ENCODE measurements at places on chromosomes 16 and 17.
A peak's percentile ranks its signal among the peaks of the same experiment; 100 is the strongest.

- H3K4me3 ChIP-seq = no peak overlapping the region
- H3K4me1 ChIP-seq = peaks cover 14% of the 10 kb centered on the region
- H3K27ac ChIP-seq = no peak overlapping the region
Observed at GRCh38 chr17:74978240-74978639, 5.7 kb upstream of the HID1 start.

DNA sequence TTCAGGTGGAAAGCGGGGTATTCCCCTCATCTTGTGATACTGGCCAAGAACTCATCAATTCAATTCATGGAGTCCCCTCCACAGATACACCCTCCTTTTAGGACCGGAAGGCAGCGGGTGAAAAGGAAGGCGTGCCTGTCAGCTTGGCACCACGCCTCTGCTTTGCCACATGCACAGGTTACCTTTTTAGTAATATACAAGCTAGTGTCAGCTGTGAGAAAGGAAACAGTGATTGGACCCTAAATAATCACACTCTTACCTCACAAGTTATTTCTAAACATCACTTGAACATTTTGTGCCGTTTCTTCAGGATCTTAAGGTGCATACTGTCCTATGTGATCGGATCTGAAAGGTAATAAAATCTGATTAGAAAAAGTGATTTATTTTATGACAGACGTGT lies 15.7 kb downstream of the ZDHHC7 start:
- H3K27me3 ChIP-seq = no peaks in the 10 kb centered on the region
- peaks cover 29% of the 10 kb centered on the region for H3K4me1 ChIP-seq
- no peak for DNase-seq
- peak overlapping the region; percentile 68 for H3K27ac ChIP-seq
- H3K36me3 ChIP-seq = peaks cover 66% of the 10 kb centered on the region

DNA sequence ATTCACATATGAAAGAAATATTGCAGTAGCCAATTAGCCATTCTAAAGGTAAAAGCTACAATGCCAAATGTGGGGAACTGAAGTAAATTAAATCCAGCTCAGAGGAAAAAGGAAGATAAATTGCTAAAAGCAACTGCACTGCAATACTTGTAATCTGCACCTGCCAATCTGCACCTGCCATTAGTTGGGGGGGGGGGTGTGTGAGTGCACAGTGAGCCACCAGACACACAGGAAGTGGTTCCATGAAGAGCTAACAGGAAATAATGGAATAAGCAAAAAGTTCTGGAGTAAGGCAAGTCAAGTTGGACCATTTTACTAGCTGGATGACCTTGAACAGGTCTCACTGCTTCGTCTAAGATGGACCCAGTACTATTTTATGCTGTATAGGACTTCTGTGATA lies 191.8 kb downstream of the PARN start:
- no peak overlapping the region for H3K27ac ChIP-seq
- H3K36me3 ChIP-seq = peaks cover 55% of the 10 kb centered on the region
- H3K4me3 ChIP-seq = no peak overlapping the region
- H3K27me3 ChIP-seq = no peaks in the 10 kb centered on the region
- no peak for DNase-seq

GRCh38 chr16:49150341-49150740 lies 131.3 kb downstream of the CBLN1 start:
- H3K4me3 ChIP-seq = no peak overlapping the region
- no peaks in the 10 kb centered on the region for H3K4me1 ChIP-seq
- DNase-seq = no peak
- no peak overlapping the region for H3K27ac ChIP-seq
- H3K36me3 ChIP-seq = no peaks in the 10 kb centered on the region

- H3K27me3 ChIP-seq = no peaks in the 10 kb centered on the region
- DNase-seq = no peak
- no peak overlapping the region for H3K4me3 ChIP-seq
- H3K36me3 ChIP-seq = no peaks in the 10 kb centered on the region
Observed at GRCh38 chr16:6528217-6528616, 804.4 kb upstream of the RBFOX1 start.

DNA sequence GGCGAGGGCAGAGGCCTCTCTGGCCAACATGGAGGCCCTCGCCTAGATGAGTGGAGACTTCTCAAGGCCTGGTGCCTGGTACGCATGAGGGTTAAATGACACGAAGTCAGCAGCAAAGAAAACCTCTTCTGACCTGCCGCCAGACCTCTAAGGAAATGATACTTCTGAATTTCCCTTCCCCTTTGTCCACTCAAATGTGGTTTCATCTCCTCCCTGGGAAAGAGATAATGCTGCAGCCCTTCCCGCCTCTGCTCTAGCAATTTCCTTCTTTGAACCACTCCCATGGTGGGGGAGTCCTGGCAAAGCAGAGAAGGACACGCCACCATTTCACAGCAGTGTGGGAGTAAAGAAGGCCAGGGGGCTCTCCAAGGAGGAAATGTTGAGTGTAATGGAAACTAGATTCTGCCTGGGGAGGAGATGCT lies 65.7 kb upstream of the BCAR1 start:
- peak overlapping the region; percentile 48 for H3K27ac ChIP-seq
- H3K4me1 ChIP-seq = peaks cover 40% of the 10 kb centered on the region
- no peak for DNase-seq

DNA sequence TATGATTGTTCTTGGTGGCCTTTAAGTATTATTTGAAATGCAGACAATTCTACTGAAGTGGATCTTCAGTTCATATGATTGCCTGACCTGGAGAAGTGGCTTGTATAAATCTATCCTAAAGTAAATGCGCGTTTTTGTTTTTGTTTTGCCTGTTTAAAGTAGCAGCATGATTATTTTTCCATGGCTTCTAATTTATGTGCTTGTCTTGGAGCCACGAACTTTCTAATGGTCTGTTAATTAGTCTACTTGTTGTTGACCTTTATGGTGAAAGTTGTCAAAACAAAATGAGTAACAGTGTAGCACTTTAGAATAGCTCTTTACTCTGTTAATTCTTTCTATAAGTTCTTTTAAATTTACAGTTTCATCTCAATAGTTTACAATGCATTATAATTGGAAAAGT lies 1.7 kb downstream of the PRKAR1A start:
- H3K4me1 ChIP-seq = peaks cover 58% of the 10 kb centered on the region
- peak overlapping the region; percentile 98 for H3K27ac ChIP-seq
- no peak for DNase-seq

- H3K4me3 ChIP-seq = no peak overlapping the region
- no peak for DNase-seq
- no peaks in the 10 kb centered on the region for H3K4me1 ChIP-seq
- no peaks in the 10 kb centered on the region for H3K36me3 ChIP-seq
- H3K27ac ChIP-seq = no peak overlapping the region
Observed at GRCh38 chr16:6926762-6927161, 405.9 kb upstream of the RBFOX1 start.

DNA sequence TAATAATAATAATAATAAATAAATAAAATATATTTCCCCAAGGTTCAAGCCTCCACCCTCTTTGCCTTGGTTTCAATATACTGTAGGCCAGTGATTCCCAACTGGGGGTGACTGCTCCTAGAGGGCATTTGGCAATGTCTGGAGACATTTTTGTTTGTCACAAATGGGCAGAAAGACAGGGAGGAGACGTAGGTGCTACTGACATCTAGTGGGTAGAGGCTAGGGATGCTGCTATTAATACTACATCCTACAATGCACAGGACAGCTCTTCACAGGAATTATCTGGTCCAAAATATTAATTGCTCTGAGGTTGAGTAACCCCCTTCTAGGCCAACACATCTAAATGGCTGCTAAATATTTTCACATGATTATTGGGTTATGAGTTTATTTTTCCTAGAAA lies 12.8 kb upstream of the PRR14 start:
- H3K4me3 ChIP-seq = no peak overlapping the region
- H3K36me3 ChIP-seq = peaks cover 18% of the 10 kb centered on the region
- DNase-seq = no peak
- no peaks in the 10 kb centered on the region for H3K27me3 ChIP-seq

GRCh38 chr17:80663781-80664206 lies 119.2 kb downstream of the RPTOR start:
- peaks cover 26% of the 10 kb centered on the region for H3K36me3 ChIP-seq
- H3K4me1 ChIP-seq = peaks cover 75% of the 10 kb centered on the region
- H3K27me3 ChIP-seq = no peaks in the 10 kb centered on the region

DNA sequence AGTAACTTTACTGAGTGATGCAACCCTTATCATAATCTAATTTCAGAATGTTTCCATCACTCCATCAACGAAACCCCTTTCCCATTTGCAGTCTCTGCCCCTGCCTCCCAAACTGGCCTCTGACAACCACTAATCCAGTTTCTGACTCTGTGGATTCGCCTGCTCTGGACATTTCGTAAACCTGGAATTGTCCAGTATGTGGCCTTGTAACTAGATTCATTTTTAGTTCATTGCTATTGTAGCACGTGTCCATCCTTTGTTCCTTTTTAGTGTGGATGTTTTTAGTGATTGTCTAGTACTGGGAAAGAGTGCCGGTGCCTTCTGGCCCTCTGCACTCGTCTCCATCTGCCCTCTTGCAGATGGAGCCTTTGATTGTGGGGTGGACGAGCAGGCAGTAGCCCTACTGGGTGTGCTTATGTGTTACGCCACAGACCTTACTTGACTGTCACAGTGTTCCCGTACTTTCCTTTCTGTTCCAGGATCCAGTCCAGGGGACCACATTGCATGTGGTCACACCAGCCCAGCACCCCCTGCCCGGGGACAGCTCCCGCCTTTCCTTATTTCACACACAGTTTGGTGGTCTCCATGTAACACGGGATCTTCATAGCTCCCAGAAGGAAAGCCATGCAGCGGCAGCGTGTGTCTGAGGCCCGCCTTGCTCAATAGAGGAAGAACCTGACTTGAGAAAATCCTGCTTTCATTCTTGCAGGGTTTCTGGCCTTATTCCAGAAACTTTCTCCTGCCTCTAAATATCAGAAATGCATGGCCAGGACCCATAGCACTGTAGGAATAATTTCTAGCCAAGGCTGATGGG lies 8.8 kb downstream of the KIAA0513 start:
- H3K4me1 ChIP-seq = peaks cover 17% of the 10 kb centered on the region
- H3K27ac ChIP-seq = peak overlapping the region; percentile 45
- no peaks in the 10 kb centered on the region for H3K27me3 ChIP-seq
- DNase-seq = no peak
- no peak overlapping the region for H3K4me3 ChIP-seq

- no peak overlapping the region for H3K4me3 ChIP-seq
- DNase-seq = no peak
- peaks cover 63% of the 10 kb centered on the region for H3K4me1 ChIP-seq
Observed at GRCh38 chr16:56945847-56946527, 14.0 kb downstream of the HERPUD1 start.

DNA sequence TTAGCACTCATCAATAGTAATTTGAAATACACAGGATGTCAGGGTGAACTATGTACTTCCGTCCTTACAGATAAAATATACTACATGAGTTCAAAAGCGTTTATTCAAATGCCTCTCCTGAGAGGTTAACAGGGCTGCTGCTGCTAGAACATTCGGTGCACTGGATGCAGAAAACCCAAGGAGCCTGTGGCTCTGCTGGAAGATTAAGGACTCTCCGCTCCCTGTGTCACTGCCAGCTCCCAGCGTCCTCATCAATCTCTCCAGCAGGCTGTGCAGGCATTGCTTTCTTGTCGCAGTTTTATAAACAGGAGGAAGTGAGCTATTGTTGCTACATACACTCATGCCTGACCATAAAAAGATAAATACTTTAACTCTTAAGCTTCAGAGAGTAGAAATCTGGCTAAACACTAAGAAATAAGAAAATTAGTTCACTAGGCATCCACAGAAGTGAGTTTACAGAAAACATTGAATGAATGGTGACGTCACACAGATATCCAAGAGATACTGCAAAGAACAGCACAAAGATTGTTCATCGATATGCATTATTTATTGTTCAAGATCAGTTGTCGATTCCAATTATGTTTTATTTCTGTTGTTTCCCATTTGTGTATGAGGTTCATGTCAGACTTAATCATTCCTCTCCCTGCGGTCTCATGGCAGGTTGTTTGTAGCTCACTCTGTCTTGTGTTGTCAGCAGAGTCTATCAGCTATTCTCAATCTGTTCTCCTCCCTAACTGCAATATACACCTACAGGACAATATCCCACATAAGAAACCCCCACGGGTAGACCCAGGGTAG lies 127.9 kb upstream of the MON1B start:
- H3K36me3 ChIP-seq = no peaks in the 10 kb centered on the region
- DNase-seq = no peak
- no peaks in the 10 kb centered on the region for H3K4me1 ChIP-seq
- H3K27me3 ChIP-seq = peaks cover 17% of the 10 kb centered on the region
- no peak overlapping the region for H3K4me3 ChIP-seq
- H3K27ac ChIP-seq = no peak overlapping the region

GRCh38 chr17:33989361-33990148 lies 265.5 kb upstream of the CCL2 start:
- no peaks in the 10 kb centered on the region for H3K36me3 ChIP-seq
- H3K4me3 ChIP-seq = no peak overlapping the region
- H3K27me3 ChIP-seq = peaks cover 6% of the 10 kb centered on the region
- DNase-seq = no peak
- H3K4me1 ChIP-seq = no peaks in the 10 kb centered on the region

- H3K4me3 ChIP-seq = no peak overlapping the region
- no peak overlapping the region for H3K27ac ChIP-seq
- H3K27me3 ChIP-seq = peaks cover 4% of the 10 kb centered on the region
- H3K4me1 ChIP-seq = peaks cover 3% of the 10 kb centered on the region
- DNase-seq = no peak
- no peaks in the 10 kb centered on the region for H3K36me3 ChIP-seq
Observed at GRCh38 chr16:81266680-81267095, 28.2 kb downstream of the BCO1 start.

Data from activated T-cell treated with anti-CD3 and anti-CD28 coated beads, Interleukin-2, amount 50 U/mL, for 24 hours (primary cell).